ENCODE measurements at places on chromosomes 7 and 10.
A peak's percentile ranks its signal among the peaks of the same experiment; 100 is the strongest.

DNA sequence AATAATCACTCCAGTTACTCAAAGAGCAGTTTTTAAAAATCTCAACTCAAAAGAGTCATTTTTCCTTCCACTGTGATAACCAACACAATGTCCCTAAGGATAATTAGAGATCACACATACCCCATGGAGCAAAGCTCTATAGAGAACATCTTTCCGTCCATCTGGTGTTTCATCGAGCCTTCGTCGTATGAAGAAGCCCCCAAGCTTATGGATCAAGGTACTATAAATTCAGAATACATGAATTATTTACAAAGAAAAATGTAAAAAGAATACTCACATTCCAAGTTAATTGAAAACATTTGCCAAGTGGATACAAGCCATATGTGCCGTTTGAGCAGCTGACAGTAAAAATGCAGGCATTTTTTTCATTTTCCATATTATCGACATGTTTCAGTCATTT, 14.8 kb downstream of the GPAM start:
- no peak for DNase-seq

GRCh38 chr10:5509236-5509635, 9.9 kb upstream of the CALML5 start:
- DNase-seq: no peak

DNA sequence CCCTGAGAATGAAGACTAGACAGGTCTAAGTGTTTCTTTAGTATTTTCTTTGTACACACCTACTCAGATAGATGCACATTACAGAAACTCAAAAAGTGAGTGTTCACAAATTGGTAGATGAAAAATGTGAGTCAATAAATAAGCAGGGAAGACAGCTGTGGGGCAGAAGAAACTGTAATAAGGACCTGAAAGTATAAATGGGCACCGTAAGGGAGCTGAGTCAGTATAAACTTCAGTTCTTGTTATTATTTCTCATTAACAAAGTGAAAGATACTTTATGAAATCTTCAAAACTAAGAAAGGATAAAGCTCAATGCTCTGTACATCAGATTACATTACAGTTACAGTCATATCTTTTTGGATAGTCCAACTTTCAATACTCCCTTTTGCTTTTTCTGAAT, 2.5 kb downstream of the MTPN start:
- no peak for DNase-seq

GRCh38 chr10:47378606-47379444, 5.3 kb downstream of the ZNF488 start:
- DNase-seq: no peak

DNA sequence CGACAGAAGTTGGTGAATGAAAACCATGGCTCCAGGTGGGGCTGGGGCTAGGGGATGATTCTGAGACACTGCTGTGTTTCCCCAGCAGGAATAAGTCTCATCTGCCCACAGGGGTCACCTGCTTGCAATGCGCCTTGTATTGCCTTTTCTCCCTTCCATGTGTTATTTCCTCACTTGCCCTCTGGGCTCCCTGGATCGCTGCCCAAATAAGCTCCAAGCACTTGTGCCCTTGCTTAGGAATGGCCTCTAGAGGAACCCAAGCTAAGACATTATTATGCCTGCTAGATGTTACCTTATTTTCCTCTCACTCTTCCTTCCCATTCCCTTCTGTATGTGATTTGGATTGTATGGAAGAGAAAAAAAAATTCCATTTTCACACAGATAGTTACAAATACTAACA, 24.8 kb upstream of the PLPP4 start:
- DNase-seq: no peak

GRCh38 chr7:112280267-112280666, 73.8 kb downstream of the ZNF277 start:
- DNase-seq: no peak

DNA sequence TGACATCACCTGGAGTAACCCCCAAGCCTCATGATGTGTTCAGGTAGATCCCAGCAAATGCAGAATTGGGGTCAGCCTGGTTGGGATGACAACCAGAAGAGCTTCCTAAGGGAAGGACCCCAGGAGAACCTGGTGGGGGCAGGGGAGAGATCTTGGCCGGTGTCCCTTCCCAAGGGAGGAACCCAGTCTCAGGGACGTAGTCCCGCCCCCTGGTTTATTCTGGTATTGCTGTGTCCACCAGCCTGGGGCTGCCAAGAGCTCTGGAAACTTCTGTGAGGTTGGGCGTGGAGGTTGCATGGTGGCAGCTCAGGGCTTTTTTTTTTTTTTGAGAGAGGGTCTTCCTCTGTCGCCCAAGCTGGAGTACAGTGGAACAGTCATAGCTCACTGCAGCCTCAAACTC, 19.4 kb downstream of the GTF2IRD1 start:
- no peak for DNase-seq

DNA sequence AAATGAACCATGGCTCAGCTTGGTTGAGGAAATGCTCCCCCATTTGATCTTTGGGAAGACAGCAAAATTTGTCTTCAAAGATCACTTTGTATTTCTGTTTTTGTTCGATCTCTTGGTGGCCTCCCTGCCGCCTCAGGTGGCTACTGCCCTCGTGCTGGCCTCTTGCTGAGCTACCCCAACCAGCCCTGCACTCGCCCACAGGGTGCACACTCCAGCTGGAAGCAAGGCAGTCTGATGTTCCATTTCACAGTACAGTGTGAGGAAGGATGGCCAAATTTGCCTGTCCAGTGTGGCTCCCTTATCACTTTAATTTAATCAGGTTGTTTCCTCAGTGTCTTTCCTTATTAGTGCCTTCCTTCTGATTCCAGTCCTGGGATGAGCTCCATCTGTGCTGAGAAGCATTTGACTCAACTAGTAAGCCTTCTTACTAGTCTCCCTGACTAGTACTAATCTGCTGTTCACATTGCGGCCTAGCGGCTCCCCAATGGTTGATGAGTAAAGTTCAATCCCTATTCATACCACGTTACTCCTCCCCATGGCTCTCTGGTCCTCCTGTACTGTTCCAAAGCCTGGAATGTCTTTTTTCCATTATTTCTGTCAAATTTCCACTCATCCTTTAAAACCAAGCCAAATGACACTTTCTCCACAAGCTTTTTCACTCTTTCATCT, 8.2 kb downstream of the MYOF start:
- DNase-seq: no peak

GRCh38 chr7:114439581-114439980, 25.0 kb downstream of the FOXP2 start:
- DNase-seq: no peak

GRCh38 chr10:75408911-75409885, 7.6 kb upstream of the ZNF503 start:
- no peak for DNase-seq

- DNase-seq: no peak
Observed at GRCh38 chr10:5746197-5746596, 61.6 kb downstream of the TASOR2 start.

- peak; percentile 9 for DNase-seq
Observed at GRCh38 chr10:97081621-97082235, 104.0 kb downstream of the SLIT1 start.
